ENCODE measurements at places on chromosomes 13 and 19.

DNA sequence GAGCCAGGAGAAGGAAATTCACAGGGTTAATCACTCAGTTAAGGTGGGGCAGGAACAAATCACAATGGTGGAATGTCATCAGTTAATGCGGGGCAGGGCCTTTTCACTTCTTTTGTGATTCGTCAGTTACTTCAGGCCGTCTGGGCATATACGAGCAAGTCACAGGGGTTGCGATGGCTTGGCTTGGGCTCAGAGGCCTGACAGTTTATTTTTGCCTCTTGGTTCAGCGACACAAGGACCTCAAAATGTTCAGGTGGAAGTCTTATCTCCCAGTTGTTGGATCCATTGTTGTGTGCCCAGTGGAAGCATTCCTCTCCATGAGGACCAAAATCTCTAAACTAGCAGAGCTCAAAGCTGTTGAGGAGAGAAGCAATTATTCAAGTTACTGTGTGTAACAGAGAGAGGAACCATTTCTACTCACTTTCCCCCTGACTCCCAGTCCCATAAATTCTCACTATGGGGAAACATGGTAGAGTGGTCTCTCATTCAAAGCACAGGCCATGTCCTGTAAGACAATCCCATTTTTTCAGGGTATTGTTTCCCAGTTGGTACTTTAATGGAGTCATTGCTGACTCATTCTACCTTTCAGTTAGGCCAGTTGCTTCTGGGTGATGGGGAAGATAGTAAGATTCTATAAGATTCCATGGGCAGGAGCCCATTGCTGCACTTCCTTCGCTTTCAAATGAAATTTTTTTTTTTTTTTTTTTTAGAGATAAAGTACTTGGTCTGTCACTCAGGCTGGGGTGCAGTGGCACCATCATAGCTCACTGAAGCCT, 8.8 kb upstream of the COX7A1 start:
- DNase-seq: no peak

DNA sequence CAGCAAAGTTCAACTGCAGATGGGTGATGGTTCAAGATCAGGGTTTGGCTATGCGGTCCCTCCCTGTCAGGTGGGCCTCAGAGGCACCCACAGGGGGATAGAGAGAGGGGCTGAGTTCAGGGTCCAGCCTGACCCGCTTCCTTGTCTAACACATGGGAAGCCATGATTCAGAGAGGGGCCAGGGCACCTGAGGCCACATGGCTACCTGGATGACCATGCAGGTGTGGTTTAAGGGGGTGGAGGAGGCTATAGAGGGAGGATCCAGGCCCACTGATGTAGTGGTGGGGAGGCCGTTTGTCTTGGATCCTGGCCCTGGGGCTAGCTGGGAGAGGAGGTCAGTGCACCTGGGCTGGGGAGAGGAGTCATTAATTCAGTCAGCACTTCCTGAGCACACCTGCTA, 56.7 kb downstream of the ZNF536 start:
- DNase-seq: no peak

GRCh38 chr19:58274771-58275201, 4.0 kb upstream of the ZNF8 start:
- no peak for DNase-seq

DNA sequence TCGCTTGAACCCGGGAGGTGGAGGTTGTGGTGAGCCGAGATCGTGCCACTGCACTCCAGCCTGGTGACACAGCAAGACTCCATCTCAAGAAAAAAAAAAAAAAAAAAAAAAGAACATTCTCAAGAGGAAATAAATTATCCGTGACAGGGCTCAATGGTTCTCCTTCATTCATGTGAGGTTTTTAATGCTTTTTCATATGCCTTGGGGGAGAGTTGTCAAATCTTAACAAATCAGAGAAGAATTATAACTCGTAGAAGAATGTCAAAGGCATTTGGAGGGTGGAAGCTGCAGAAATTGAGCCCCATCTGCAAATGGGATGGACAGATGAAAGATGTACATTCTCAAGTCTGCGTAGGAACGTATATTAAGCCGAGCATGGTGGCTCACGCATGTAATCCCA, 34.9 kb upstream of the HOMER3 start:
- no peak for DNase-seq

DNA sequence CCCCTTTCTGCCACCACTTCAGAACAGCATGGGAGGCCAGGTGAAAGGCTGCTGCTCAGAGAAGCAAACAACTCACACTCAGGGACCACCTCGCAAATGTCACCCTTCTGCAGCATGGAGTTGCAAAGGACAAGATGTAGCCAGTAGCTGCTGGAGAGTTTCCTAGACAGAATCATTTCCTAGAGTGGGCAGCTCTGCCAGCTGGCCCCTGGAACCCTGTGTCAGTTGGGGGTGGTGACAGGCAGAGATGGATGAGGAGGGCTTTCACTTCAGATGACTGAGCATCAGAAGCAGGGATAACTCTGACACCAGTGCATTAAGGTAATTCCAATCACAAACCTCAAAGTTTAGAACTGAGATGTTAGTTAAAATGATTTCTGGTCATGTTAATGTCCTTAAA, 34.4 kb upstream of the EPHX3 start:
- peak; percentile 14 for DNase-seq

DNA sequence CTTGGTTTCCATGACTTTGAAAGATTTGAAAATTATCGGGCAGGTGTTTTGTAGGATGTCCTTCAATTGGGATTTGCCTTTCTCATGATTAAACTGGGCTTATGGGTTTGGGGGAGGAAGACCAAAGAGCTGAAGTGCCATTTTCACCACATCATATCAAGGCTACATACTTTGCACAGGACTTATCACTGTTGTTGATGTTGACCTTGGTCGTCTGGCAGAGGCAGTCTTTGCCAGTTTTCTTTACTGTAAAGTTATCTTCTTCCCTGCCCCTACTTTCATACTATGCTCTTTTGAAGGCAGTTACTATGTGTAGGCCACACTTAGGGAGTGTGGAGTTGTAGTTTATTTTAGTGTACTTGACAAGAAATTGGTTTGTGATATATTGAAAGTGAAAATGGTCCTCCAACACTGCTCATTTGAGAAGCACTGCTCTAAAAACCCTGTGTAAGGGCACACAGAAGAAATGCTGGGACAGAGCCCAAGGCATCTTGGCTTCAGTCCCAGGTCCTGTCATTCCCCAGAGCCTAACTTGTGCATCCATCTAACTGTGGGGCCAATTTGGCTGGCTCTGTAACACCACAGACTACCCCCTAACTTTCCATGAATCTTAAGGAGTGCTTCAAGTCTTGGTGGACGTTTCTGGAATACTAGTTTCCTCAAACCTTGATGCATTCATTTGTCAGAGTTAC, 384.9 kb downstream of the KCNRG start:
- peak; percentile 84 for DNase-seq

DNA sequence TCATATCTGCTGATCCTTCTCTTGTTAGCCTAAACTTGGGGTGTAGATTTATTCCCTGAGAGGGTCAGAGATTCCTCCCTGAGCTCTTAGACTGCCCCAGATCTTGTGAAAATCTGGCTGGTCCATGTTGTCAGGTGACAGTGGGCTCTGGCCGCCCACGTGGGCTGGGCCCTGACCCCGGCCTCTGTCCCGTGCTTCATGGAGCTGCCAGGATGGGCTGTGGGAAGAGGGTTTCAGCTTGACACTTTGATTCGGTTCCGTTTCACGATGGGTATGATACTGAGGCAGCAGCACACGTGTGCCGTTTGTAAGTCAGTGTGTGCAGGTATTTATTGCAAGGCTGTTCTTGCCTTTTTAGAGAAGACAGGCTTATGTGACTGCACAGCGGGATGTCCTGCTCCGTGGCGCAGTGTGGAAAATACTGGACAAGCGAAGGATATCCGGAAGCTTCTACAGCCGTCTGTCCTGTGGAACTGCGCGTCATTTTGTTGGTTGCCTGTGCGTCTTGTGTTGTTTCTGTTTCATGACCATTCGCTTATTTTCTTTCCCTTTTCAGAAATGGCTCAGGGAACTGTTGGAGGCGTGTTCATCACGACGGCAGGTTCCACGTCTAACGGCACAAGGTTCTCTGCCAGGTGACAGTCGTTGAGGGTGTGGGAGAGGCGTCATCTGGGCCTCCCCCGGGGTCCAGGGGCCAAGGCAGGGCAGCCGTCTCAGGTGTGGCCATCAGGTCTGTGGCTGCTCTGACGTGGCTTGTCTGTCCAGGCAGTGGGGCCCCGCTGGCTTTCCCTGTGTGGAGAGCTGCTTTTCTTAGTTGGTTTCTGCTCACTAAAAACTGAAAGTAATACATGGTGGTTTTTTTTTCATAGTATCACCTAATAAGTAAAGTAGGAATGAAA, 20.5 kb downstream of the ATP4B start:
- DNase-seq: no peak

DNA sequence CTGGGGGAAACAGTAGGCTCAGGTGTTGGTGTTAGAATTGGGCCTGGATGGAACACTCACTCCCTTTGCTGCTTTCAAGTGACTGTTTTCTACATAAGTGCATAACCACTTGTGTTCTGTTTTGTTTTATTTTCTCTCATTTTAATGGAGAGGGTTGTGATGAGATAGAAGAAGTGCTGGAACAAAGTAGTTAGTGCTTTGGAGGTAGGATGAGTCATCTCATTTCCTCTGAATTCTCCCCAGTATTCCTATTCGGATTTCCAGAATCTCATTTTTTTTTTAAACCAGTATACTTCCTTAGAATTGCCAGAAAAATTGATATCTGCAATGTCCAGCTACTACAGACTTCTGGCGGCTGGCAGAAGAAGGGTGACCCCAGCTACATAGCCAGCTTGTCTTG, 575.9 kb downstream of the MYO16 start:
- no peak for DNase-seq

DNA sequence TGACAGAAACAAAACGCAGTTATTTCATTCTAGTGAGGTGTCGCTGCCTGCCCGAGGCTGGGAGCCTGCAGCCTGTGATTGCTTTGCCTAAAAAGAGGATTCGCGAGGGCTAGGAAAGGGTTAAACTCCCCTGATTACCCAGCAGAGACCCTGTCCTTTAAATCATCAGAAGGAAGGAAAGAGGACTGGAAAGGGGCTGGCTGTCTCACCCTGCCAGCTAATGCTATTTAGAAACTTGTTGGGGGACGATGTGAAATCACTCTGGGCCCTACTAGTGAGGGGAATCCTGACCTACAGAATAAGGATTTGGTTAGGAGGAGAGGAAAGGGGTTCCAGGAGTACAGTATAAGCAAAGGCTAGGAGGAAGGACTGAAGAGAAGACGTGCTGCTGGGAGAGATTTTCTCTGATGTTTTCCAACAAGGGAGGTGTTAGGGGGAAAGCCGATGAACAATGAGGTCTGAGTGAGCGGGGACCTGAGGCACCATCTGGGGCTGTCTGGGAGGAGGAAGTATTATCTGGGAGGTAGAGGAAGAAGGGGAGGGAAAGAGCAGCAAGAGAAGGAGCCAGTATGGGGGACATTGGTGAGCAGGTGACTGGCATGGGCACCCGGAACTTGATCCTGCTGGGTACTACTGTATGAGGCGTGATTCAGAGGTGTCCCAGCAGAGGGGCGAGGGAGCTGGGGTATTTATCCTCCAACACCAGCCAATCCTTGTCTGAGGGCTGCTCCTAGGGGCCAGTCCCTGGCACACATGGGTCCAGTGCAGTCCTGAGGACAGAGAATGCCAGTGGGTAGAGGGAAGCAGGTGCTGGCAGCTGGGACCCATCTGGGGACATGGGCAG, 55.7 kb upstream of the PTPRS start:
- DNase-seq: no peak

- no peak for DNase-seq
These were observed 360.9 kb downstream of the SLITRK5 start for GRCh38 chr13:88031980-88032559.

GRCh38 chr19:51478381-51479234, at the start of gene CEACAM18:
Gene CEACAM18 (plus strand): TSS chr19:51478539.
- DNase-seq: no peak

DNA sequence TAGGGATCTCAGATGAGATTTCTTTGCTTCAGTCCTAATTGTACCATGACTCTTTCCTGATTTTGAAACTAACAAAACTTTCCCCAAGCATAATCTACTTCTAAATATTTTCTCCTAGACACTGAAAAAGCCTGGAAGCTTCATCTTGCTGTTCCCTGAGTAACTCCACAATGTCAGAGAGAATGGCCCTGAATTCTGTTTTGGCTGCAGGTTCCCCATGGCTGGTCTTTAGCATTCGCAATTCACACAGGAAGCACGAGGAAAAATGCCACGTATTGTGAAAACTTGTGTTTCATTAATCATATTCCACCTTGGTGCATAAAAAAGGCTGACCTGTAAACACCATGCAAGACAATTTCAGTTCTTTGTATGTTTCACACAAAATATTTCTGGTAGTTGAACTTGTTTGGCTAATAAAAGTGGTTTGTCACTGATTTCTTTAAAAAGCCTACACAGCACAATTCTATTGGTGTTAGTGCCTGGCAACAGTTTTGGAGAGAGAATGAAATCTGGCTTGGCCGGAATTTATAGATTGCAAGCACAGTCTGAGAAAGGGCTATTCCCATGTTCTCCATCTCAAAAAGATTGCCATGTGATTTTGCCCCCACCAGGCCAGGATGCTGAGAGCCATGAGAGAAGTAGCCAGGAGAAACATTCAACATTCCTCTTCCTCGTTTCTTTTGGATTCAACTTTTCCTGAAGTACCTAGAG, 367.1 kb downstream of the NDFIP2 start:
- DNase-seq: no peak

GRCh38 chr13:60139272-60139671, 24.5 kb downstream of the DIAPH3 start:
- DNase-seq: no peak

- DNase-seq: no peak
These were observed 286.6 kb downstream of the SHISA2 start for GRCh38 chr13:25765266-25765665.

All from NCI-H446 treated with DMSO at 0.1 percent for 48 hours (cell line).